ENCODE measurements at places on chromosomes 7 and 10.

GRCh38 chr7:104655592-104655991 is 327.2 kb downstream of the LHFPL3 start:
- no peak overlapping the region for H3K4me3 ChIP-seq
- peaks cover 5% of the 10 kb centered on the region for H3K27me3 ChIP-seq
- no peaks in the 10 kb centered on the region for H3K36me3 ChIP-seq
- no peak overlapping the region for H3K27ac ChIP-seq
- no peaks in the 10 kb centered on the region for H3K4me1 ChIP-seq

GRCh38 chr7:2607122-2607922 is 24.5 kb upstream of the TTYH3 start:
- peak overlapping the region; percentile 42 for H3K27ac ChIP-seq
- H3K36me3 ChIP-seq = no peaks in the 10 kb centered on the region
- peaks cover 13% of the 10 kb centered on the region for H3K4me1 ChIP-seq
- no peak for DNase-seq
- H3K4me3 ChIP-seq = no peak overlapping the region
- H3K27me3 ChIP-seq = peaks cover 3% of the 10 kb centered on the region

GRCh38 chr7:151120896-151121295 is 34.6 kb downstream of the AGAP3 start:
- no peak overlapping the region for H3K27ac ChIP-seq
- DNase-seq = no peak
- H3K36me3 ChIP-seq = no peaks in the 10 kb centered on the region
- H3K4me3 ChIP-seq = no peak overlapping the region

DNA sequence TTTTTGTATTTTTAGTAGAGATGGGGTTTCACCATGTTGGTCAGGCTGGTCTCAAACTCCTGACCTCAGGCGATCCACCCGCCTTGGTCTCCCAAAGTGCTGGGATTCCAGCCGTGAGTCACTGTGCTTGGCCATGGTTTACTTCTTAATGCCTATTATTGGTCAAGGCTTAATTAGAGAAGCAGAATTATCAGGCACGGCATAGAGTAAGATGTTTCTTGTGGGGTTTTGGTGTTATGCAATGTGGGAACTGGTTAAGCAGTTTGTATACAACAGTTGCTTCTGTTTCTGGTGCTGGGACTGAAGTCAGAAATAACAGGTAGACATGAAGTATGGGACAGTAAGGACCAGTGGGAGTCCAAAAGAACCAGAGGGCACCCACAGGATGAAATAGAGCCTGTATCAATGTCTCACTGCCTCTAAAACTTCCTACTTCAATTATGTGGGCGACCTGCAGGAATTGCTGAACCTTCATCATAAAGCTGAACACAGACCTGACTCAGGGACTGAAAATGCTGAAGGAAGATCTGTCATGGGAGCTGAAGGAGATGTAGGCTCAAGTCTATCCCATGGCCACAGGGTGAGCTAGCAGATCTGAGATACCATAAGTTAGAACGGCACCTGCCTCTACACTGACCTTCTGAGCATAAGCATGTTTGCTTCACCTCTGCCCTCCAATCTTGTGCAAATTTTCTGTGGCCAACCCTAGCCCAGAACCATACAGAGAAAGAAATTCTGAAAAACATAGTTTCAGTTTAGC is 38.3 kb upstream of the VCL start:
- peaks cover 2% of the 10 kb centered on the region for H3K27me3 ChIP-seq
- peak overlapping the region; percentile 56 for H3K27ac ChIP-seq

DNA sequence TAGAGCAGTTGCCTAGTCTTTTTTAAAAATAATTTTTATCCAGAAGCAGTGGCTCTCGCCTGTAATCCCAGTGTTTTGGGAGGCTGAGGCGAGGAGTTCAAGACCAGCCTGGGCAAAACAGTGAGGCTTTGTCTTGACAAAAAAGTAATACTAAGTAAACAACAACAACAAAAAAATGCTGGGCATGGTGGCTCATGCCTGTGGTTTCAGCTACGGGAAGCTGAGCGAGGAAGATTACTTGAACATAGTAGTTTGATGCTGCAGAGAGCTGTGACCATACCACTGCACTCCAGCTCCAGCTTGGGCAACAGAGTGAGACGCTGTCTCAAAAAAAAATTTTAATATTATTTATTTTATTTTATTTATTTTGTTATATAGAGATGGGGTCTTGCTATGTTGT is 31.3 kb upstream of the TPST1 start:
- H3K27ac ChIP-seq = no peak overlapping the region
- no peaks in the 10 kb centered on the region for H3K4me1 ChIP-seq
- H3K36me3 ChIP-seq = no peaks in the 10 kb centered on the region
- H3K27me3 ChIP-seq = no peaks in the 10 kb centered on the region
- no peak for DNase-seq
- no peak overlapping the region for H3K4me3 ChIP-seq

- no peaks in the 10 kb centered on the region for H3K4me1 ChIP-seq
- no peak overlapping the region for H3K27ac ChIP-seq
- no peaks in the 10 kb centered on the region for H3K36me3 ChIP-seq
- H3K4me3 ChIP-seq = no peak overlapping the region
- no peak for DNase-seq
Measured at GRCh38 chr7:135789956-135790355, 41.3 kb upstream of the FAM180A start.

DNA sequence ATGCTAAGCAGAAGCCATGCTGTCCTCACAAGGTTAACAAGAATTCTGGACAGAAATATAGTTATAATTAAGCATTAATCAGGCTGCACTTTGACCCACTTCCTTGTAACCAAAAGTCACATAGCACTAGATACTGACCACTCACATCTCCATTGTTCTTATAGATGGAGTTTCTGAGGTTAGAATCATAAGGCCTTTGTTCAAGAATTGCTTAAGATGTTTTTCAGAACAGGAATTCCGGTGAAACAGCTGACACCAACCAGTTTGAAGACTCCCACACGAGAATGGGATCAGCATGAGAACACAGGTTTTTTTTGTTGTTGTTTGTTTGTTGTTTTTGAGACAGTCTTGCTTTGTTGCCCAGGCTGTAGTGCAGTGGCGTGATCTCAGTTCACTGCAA is 488.3 kb upstream of the NRP1 start:
- no peaks in the 10 kb centered on the region for H3K27me3 ChIP-seq
- no peak for DNase-seq
- no peak overlapping the region for H3K4me3 ChIP-seq
- H3K27ac ChIP-seq = no peak overlapping the region
- no peaks in the 10 kb centered on the region for H3K4me1 ChIP-seq
